ENCODE measurements at places on chromosomes 5 and 9.

GRCh38 chr9:94140791-94141790, 56.8 kb downstream of the PTPDC1 start:
- DNase-seq: no peak

DNA sequence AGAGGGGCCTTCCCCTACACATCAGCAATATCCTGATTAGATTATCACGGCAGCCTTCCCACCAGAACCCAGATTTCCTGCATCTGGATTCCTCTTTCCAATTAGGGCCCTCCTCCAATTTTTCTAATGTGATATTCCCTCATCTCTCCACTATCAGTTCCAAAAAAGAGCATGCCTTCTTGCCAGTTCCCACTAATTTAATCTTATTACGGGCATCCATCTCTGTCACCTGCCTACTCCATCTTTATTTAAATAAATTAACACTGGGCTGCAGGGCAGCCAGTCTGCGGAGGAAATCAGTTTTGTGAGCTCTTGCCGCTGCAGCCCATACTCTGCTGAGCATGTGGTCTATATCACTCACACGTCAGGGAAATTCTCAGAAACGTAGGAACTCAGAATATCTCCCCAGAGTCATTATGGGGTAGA, 16.6 kb upstream of the FBP2 start:
- no peak for DNase-seq

DNA sequence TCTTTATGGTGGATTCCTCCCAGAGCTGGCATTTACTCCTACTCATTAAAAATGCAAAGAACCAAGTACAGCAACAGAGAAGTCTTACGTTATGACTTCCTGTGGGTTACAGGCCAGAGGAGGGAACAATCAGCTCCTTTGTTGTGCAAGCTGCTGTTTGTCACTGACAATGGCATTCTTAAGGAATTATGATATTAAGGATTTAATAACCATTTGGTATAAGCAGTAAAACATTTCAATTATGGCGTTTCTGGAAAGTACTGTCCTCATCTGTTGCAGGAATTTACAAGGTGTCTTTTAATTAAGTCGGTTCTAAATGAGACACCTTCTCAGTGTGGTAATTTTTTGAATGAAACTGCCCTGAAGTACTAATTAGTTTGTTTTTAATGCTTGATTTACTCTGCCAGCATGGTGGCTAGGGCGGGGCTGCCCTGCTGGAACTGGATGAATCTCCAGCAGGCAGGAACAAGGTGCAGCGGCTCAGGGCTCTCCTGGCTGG, 49.1 kb upstream of the VDAC1 start:
- no peak for DNase-seq

GRCh38 chr5:61030163-61030482, 85.1 kb downstream of the NDUFAF2 start:
- DNase-seq: no peak

- no peak for DNase-seq
Measured at GRCh38 chr5:1479581-1480188, 34.4 kb upstream of the SLC6A3 start.

- DNase-seq: no peak
Measured at GRCh38 chr5:108728566-108729241, 19.0 kb upstream of the FER start.

GRCh38 chr9:36486933-36487481, 85.7 kb upstream of the MELK start:
- DNase-seq: no peak

DNA sequence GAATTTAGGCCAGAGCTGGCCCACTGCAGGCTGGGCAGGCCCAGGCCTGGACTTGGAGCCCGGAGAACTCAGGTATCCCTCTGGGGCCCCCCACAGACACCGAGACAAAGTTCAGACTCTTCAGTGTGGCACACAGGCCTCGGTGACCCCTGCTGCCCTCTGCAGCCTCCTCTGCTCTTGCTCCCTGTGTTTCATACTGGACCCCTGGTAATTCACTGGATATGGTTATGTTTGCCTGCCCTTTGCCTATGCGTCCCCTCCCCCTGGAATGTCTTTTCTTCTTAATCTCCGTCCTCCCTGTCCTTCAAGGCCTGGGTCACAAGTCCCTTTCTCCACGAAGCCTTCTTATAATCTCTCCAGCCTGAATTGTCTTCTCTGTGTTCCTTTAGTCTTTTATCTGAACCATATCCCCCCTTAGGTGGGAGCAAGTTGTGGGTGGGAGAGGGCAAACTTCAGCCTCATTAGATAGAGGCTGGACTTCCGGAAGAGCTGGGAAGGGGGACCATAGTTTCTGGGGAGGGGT, 30.1 kb downstream of the GSN start:
- DNase-seq: no peak

GRCh38 chr5:143946837-143947236, 134.9 kb downstream of the HMHB1 start:
- no peak for DNase-seq

GRCh38 chr5:164649266-164649665, 1143.8 kb downstream of the MAT2B start:
- DNase-seq: no peak

GRCh38 chr9:138060881-138061280, 183.3 kb downstream of the CACNA1B start:
- no peak for DNase-seq

- DNase-seq: no peak
Measured at GRCh38 chr5:72387985-72388384, 67.8 kb downstream of the PTCD2 start.

- no peak for DNase-seq
Measured at GRCh38 chr5:159543326-159543725, 213.0 kb upstream of the IL12B start.

DNA sequence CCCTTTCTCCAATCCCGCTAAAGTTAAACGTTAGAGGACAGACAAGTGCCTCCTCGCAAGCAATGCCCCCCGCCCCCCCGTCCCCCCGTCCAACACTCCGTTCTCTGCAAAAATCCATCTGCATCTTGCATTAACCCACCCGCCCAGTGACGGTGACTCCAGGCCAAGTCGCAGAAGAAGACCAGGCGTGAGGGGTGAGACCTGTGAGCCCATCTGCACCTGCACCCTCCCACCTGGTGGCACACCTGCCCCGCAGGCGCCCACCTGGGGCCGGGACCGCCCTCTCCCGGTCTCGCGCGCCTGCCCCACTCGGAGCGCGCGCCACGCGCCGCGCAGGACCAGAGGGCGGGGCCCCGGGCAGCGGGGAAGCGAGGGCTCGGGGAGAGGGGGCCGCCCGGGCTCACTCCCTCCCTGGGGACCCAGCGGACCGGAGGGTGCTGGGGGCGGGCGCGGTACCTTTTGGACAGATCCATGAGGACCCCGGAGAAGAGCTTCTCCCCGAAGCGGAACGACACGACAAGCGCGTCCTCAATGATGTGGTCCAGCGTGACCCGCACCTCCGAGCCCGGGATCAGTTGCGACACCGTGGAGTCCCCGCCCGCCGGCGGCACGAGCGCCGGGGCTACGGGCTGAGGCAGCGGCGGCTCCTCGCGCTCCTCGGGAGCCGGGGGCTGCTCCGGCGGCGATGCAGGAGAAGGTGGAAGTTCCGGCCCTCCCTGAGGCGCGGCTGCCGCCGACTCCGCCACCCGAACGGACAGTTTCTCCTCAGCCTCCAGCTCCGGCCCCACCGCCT, 705 bp downstream of the PWWP2A start:
- DNase-seq: peak; percentile 32

DNA sequence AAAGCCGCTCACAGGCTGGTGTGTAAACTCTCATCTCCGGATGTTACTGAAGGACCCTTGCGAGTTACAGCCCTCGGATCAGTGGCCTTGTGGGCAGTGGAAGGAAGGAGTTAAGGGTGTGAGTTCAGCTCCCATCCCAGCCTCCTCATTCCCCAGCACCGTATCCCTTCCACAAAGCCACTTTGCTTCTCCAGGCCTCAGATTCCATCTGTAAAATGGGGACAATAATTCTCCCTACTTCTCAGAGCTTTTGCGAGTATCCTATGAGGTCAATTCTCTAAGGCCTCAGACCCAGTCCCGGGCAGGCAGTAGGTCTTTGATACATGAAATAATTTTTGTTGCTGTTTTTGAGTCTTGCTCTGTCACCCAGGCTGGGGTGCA, 141.3 kb downstream of the C9orf50 start:
- DNase-seq: no peak

GRCh38 chr5:132104556-132104955, 31.0 kb downstream of the CSF2 start:
- no peak for DNase-seq

- no peak for DNase-seq
Measured at GRCh38 chr9:100525563-100525962, 52.3 kb upstream of the CAVIN4 start.

All from stimulated activated CD4-positive, alpha-beta T cell treated with anti-CD3 and anti-CD28 coated beads, TNF-alpha, amount 100 ng/mL, for 24 hours (primary cell).